CMK (cell line): ENCODE measurements at places on chromosomes 13 and 19.

- DNase-seq: no peak
Measured at GRCh38 chr19:15616627-15617270, 1.7 kb downstream of the CYP4F8 start.

DNA sequence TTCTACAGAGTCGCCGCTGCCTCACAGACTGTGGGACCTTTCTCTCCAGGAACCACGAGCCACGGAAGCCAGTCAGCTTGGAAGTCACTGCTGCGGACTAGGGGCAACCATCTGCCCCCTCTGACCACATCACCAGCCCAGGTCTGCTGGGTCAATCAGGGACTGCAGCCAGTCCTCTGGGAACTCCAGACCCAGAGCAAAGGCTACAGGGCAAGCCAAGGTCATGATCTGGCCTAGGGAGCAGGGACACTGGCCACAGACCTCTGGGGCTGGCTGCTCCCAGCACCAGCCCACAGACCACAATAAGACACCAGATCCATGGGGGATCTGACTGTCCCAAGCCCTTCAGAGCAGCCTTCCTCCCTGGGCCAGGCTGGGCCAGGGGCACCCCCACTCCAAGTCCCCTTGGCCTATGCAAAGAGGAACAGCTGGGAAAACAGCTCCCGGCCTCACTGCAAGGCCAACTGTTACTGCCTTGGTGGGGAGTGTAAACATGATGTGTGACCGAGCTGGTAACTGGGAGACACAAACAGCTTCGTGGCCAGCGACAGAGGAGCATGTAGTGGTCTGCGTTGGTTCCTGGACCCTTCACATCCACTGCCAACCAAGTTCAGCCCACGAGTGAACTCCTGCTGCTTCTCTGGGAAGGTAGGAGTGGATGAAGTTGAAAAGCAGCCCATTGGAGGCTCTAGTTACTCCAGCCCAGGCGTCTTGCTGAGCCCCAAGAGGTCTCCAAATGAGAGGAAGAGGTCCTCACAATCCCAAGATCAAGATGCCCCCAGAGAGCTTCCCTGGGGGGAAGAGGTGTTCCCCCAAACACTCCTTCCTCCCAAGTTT, 1.5 kb downstream of the AKT2 start:
- no peak for DNase-seq

DNA sequence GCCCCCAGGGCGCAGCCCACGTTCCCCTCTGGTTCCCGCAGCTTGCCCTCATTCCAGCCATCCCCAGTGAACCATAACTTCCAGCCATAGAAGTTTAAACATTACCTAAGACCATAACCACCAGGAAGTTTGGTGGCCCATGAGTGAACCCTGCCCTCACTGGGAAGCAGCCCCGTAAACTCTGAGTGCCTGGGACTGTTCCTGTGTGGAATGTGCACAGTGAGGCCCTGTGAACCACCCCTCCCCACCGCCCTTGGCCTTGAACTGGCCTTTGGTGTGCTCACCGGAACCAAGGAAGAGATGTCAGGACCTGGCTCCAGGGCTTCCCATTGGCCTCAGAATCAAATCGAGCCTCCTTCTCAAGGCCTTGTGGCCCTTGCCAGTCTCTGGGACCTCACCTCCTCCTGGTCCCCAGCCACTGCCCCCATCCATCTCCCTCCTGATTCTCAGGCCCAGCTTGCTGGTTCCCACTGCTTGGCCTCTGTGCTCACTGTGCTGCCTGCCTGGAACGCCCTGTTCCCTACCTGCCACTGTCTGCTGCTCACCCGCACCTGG, 46.5 kb downstream of the DNM2 start:
- DNase-seq: no peak

GRCh38 chr13:43757266-43757665, 29.5 kb downstream of the ENOX1 start:
- no peak for DNase-seq

GRCh38 chr13:33472446-33472845, 186.9 kb upstream of the STARD13 start:
- DNase-seq: no peak
